ENCODE measurements at places on chromosomes 7 and 10.

DNA sequence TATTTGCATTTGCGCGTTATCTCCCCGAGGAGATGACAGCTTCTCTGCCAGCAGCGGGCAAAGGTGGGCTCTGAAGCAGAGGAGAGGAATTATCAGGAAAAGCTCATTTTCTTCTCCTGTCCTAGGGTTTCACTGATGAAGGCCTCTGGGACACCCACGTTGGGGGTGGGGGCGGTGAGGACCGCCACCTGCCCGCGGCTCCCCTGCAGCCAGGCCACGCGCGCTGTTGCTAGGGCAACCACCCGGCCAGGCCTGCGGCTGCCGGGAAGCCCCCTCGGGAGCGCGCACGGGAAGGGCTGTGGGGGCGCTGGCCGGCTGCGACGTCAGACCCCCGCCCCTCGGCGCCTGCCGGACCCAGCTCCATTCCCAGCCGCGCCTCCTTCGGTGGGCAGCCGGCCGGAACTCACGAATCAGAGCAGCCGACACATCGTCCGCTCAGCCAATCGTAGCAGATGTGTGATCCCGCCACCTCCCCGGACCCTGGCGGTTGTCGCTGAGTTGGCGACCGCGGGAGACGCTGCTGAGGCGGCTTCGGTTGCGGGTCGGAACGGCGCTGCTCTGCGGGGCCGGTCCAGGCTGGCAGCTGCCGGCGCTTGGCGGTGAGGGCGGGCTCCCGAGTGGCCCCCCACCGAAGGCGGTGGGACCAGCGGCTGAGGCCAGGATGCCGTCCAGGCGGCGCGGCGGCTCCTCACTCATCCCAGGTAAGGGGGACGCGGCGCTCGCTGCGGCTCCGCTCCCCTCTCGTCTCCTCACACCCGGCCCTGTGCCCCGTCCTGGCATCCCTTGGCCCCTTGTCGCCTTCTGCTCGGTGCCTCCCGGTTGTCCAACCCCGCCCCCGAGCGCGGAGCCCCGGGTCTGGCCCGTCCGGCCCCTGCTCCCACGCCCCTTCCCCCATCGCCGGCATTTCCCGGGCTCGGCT lies at the start of gene TPST1:
TPST1 (plus strand) TSS at position 513 of the 919 bp plus-strand sequence. CDS start 35,092 bp downstream, outside the sequence.
- DNase-seq = peak; percentile 60

GRCh38 chr7:120856198-120856597 lies 1.7 kb downstream of the TSPAN12 start:
- no peak for DNase-seq

DNA sequence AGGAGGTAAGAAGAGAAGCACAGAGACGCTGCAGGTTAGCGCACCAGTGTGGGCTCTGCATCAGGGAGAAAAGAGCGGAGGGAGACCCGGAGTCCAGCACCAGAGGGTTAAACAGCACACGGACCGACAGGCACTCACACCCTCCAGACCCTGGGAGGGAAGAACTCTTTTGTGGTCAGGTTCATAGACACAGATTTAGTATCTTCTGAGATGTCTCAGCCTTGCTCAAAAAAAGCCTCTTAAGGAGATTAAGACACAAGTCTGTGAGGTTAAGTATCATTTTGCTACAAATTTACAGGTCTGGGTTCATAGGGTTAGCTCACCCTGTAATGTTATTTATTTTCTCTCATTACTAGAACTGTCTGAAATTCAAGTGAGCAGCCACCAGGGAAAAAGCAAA lies 16.8 kb upstream of the NDST2 start:
- DNase-seq = no peak

DNA sequence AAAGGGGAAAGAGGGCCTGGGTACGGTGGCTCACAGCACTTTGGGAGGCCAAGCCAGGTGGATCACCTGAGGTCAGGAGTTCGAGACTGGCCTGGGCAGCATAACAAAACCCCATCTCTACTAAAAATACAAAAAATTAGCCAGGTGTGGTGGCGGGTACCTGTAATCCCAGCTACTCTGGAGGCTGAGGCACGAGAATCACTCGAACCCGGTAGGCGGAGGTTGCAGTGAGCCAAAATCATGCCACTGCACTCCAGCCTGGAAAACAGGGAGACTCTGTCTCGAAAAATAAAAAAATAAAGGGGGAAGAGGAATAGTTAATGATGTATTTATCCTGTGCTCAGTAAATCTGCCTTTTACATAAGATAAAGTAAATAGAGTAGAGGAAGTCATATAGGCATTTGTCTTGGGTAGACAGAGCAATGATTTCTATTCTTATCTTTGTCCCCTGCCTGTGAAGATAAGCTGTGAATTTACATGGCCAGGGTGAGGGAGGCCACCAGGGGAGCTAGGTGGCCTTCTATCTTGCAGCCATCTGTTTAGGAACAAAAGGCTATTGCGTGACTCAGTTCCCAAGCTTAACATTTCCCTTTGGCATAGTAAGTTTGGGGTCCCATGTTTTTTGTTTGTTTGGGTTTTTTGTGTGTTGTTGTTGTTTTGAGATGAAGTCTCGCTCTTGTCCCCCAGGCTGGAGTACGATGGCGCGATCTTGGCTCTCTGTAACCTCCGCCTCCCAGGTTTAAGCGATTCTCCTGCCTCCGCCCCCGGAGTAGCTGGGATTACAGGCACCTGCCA lies 73.2 kb upstream of the GTF2I start:
- no peak for DNase-seq

DNA sequence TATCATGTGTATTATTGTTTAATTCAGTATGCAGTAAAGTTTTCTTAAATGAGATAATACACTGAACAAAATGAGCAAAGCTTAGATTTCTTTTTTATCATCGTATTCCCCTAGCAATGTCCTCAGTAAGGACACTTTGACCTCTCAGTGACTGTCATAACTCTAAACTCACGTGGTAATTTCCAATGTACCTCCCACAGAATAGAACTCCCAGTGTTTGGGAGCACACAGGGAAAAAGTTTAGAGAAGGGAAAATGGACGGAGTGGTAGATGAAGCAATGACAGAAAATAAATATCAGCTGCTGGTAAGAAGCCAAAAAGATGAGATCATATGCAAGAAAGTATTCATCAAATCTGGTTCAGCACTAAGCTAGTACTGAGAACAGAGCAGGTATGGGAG lies 758.6 kb upstream of the KCND2 start:
- DNase-seq = no peak

DNA sequence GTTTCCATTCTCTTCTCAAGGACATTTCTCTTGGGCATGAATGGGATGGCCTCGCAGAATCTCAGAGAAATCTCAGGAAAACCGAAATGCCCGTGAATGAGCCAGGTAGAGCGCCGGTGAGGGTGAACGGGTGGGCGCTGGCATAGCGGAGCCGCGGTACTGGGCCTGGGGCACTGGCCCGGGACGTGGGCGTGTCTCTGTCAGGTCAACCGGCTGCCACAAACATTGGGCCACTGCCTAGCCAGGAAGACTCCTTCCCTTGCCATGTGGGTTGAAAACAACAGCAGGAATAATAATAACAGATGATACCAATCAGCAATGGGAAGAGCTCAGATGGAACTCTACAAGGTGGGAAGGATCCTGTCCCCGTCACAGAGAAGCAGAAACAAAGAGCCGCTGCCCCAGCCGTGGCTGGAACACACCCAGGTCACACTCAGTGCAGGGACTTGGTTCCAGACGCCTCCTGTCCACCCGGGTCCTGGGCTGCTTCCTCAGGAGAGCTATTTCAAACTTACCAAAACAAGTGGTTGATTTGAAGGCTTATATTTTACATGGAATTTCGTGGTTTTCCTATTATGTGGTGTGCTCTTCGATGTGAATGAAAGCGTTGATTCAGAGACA lies 51.1 kb upstream of the EBF3 start:
- no peak for DNase-seq

GRCh38 chr7:99554939-99555338 lies 3.0 kb upstream of the FAM200A start:
- DNase-seq = no peak

GRCh38 chr10:115921795-115922194 lies 351.2 kb downstream of the GFRA1 start:
- no peak for DNase-seq

DNA sequence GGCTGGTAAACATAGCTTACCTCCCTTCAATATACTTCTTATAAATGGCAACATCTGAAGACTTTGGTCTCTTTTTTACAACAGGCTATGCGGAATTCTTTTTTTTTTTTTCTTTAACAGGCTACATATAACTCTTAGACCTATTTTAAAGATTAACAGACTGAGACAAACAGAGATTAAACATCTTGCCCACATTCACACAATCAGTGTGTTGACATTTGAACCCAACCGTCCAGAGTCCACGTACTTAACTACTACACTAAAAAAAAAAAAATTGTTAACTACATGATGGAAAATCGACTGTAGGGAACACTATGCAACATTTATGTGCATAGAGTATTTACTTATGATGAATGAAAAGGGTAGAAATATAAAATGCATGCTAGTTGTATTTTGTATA lies 298.5 kb downstream of the ELMO1 start:
- DNase-seq = no peak

DNA sequence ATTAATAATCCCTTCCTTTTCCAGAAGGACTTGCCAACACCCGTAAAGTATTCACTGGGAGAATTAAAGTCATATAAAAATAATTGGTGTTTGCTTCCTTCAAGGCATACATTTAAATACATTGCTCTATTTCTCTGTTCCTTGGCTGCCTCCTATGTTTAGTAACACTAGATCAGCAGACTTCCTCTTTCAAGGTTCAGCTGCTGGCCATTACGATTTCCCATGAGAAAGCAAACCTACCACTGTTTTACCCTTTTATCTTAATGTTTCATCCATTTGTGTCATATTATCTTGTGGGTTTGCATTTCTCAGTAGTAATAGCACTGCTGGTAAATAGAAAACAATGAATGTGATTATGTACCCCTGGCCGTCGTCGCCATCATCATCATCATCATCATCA lies 313.8 kb upstream of the BMPER start:
- no peak for DNase-seq

GRCh38 chr10:83764666-83765065 lies 374.6 kb upstream of the GHITM start:
- no peak for DNase-seq
